HCT116 (cell line): ENCODE measurements at places on chromosomes 6 and 20.

- DNase-seq, result peak; percentile 48
Measured at GRCh38 chr6:12504325-12504966, 212.1 kb upstream of the PHACTR1 start.

DNA sequence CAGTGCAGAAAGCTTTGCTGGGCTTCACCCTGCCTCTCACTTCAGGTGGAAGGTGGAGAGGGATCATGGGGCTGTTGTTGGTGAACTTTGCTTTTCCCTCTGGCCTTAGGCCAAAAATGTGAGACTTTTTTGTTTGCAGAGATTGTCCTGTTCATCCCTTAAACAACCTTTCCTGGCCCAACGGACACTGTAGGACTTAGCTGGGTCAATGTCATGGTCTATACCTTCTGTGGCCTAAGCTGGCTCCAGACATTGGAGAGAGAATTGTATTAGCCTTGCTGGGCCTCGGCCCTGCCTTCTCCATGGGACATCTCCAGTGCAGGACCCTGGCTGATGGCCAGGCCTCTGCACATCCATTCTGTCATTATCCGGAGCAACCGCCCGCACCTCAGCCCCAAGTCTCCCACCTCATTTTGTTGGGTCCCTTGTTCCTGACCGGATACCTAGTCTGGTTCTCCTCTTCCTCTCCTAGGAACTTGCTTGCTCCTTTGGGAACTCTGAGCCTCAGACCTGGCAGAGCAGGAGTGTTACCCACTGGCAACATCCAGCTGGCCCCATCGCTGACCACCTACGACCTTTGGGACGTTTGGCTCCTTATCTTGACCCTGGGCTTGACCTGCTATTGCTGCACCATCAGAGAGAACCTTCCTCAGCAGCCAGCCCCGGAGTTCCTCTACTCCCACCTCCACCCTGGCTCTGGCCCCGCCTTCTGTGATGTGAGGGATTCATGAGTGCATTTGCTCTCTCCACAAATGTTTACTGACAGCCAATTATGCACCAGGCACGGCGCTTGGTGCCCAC is 128.2 kb downstream of the BANF2 start:
- DNase-seq, result no peak

GRCh38 chr20:31497838-31498540 is 16.3 kb upstream of the HM13 start:
- DNase-seq, result peak; percentile 15

DNA sequence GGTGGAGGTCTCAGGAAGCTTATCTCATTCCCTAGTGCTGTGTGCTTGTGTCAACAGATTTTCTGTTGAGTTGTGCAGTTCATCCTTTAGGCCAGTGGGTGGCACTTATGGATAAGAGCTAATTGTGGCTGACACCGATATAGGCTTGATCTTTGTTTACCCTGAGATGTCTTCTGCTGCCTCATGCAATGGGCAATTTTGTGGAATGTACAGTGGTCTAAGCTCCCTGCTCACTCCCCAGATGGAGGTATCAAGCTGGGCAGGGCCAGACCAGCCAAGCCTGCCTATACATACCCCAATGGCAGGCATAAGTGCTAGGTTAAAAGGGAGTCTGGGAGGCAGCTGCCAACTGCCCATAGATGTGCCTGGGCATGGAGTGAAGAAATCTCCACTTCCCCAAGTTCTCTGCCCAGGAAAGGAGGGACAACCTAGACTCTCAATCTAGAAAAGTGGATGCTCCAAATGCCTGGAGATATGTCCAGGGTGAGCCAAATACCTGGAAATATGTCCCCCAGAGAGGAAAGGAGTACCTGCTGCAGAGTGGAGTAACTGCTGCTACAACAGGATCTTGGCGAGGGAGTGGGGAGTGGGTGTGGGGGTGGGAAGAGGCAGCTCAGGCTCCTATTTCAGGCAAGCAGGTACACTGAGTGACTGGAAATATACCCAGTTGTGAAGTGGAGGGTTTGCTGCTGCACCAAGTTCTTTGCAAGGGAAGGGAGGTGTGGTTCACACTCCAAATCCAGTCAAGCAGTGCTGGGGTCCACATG is 53.2 kb upstream of the ARG1 start:
- peak; percentile 40 for DNase-seq

- DNase-seq, result no peak
Measured at GRCh38 chr6:97757575-97757974, 474.6 kb upstream of the MMS22L start.

DNA sequence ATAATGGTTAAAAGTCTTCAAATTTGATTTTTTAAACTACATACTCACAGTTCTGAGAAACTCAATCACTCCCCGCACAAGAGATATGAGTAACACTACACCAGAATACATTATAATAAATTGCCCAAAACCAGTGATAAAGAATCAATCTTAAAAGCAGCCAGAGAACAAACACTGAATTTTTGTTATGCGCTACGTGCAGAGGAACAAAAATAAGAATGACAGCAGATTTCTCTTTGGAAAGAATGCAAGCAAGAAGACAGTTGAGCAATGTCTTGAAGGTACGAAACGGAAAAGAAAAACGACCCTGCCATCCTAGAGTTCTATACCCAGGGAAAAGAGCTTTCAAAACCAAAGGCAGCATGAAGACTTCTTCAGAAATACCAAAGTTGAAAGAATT is 216.7 kb downstream of the TTLL2 start:
- DNase-seq, result no peak

DNA sequence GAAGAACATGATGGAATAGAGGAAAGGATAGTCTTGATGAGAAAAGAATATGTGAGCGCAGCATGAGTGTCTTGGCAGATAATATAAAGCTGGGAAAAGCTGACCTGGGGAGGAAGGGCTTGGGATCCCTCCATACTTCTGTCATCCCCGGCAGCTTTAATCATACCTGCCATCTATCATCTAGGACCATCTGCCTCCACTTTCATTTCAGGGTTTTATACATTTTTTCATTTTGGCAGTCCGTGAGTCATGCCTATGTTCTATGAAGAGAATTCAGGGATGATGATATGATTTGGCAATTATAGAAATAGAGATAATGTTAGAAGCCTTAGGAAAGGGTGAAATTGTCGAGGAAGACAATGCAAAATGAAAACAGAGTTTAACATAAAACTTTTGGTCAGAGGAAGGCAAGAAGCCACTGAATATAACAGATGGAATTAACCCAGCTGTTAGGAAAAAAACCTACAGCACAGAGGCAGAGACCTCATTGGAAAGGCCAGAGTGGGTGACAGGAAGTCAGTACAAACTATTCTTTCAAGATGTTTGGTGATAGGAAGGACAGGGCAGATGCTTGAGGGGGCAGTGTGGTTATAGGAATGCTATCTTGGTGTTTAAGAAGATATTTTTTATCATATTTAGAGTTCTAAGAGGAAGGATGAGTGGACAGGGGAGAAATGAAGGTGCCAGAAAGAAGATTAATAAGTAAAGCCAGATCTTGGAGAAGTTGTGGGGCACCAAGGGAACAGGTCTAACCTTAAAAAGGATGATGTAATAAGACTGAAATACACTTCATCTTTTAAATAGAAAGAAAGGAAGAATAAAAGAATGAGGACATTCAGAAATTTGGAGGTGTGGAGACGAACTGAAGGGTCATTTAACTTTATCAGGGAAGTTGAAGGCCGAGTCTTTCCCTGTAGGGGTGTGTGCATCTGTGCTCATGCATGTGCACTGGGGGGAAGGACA is 37.8 kb downstream of the MARCKS start:
- DNase-seq, result no peak

DNA sequence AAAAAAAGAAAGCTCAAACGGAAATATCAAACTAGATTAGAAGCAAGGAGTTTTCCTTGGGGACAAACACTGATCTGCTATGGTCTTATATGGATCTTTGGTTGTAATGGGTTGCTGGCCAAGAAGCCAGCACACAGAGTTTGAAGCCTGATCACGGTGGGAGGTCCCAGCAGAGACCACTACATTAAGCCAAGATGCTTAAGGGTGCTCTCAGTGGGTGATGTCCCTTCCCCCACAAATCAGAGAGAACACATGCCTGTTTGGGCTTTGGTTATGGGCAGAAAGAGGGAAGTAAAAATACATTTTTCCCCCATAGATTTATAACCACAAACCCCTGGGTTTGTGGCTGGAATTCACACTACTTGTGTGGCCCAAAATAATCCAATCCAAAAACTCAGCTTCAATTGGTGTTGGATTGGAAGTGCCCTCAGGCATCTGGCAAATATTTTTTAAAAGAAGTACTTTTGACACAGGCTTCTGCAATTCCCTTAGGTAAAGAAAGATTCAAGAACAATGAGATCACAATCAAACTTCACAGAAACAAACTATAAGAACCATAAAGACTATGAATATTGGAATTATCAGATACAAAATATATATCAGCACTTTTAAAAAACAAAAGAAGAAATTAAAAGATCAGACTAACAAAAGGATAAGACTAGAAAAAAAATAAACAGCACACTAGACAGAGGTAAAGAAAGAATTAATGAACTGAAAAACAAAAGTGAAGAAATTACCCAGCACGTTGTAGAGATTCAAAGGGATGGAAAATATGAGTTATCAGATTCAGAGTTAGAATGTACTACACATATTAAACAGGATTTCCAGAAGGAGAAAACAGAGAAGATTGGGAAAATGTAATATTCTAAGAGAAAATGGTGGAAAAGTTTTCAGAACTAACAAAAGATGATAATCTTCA is 44.7 kb downstream of the ESF1 start:
- DNase-seq, result no peak

- no peak for DNase-seq
Measured at GRCh38 chr6:104537180-104537579, 322.5 kb downstream of the HACE1 start.

- no peak for DNase-seq
Measured at GRCh38 chr20:34037121-34037520, 43.4 kb downstream of the RALY start.

- no peak for DNase-seq
Measured at GRCh38 chr20:43528258-43528875, 20.9 kb downstream of the L3MBTL1 start.

GRCh38 chr6:75167851-75168250 is 38.0 kb downstream of the COL12A1 start:
- no peak for DNase-seq

GRCh38 chr20:39785252-39785917 is 823.2 kb downstream of the DHX35 start:
- no peak for DNase-seq

GRCh38 chr6:135021310-135022049 is 33.1 kb downstream of the HBS1L start:
- no peak for DNase-seq

DNA sequence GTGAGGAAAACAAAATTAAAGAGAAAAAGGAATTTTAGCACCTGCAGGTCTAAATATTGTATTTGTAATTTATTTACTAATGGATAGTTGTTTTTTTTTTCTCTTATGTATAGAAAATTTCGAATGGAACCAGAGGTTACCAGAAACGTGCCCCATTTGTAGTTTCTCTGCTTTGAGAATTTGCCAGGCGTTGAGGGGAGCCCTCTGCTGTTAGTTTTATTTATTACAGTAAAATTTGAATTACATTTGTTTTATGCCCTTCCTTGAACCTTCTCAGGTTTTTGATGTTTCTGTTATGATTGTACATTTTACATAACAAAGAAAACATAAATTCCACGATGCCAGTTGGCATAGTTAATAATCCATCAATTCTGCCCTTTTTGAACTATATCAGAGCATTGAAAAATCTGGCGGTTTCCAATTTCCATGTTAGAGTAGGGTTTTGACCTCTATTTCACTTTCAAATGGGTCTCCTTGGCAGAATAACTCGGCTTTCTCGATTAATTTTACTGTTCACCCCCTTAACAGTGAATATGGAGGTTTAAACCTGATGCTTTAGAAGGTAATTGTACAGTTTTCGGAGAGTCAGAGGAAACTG is 35.1 kb upstream of the RFPL4B start:
- no peak for DNase-seq

- peak; percentile 46 for DNase-seq
Measured at GRCh38 chr6:42781796-42782688, at the start of gene BICRAL. Gene BICRAL, plus strand, starts transcription at chr6:42782052. Its CDS starts 39,971 bp downstream, at chr6:42822023.

- DNase-seq, result no peak
Measured at GRCh38 chr20:63459070-63459380, 13.4 kb downstream of the KCNQ2 start.

- DNase-seq, result no peak
Measured at GRCh38 chr20:64029293-64030117, 6.5 kb upstream of the C20orf204 start.

GRCh38 chr20:3712279-3712873 is at the start of gene SIGLEC1:
Gene SIGLEC1, minus strand, starts transcription at chr20:3712600. Its CDS starts 5,472 bp downstream, at chr20:3707128.
- no peak for DNase-seq

GRCh38 chr6:25333471-25333870 is 54.3 kb downstream of the CARMIL1 start:
- no peak for DNase-seq

- no peak for DNase-seq
Measured at GRCh38 chr6:14975471-14975817, 270.4 kb upstream of the JARID2 start.

DNA sequence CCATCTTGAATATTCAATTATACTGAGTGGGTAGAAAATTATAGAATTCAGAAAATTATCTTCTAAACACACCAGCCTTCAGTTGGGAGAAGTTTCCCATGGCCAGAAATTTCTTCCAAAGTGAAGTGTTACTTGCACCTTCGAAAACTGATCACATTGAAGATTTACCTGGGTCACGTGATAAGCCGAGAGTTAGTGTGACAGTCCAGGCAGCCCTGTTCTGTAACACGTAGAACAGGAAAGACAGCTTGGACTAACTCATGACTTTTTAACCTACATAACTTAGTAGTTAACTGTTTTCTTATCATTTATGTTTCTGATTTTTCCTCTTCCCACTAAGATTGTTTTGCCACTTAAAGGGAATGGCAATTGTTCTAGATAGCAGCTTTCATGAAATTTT is 118.3 kb upstream of the MTHFD1L start:
- no peak for DNase-seq

DNA sequence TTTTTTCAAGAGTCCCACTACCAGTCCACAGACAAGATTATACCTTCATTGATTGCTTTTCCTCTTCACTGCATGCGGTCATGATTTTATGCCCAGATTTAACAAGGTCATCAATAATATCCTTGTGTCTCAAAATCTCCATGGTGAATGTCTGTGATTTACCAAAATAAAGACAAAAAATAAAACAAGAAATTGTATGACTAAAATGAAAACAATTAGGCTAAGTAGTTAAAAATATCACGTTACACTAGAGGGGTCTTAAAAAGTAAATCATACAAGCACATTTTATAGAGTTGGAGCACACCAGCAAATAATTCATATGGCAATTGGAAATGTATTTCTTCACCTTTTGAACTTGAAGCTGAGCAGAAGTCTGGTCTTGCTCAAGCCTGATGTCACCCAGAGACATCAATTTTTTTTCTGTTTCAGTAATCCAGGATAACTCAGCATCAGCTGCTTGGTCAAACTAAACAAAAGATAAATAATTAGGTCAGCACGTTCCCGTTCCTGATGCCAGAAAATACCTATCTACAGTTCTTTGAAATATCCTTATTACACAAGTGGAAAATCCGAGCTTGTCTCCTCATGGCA is 125.4 kb downstream of the DST start:
- no peak for DNase-seq

- DNase-seq, result no peak
Measured at GRCh38 chr6:56802584-56802983, 152.3 kb upstream of the BEND6 start.

GRCh38 chr20:51763965-51764602 is 4.1 kb downstream of the ATP9A start:
- DNase-seq, result no peak

GRCh38 chr6:90544081-90544480 is 42.8 kb downstream of the MAP3K7 start:
- DNase-seq, result no peak
